ENCODE measurements at places on chromosomes 4 and X. TPM values are rescaled to one million over a fixed set of nuclear protein-coding genes. Genes with fewer than 3 reads are reported as not detected.
A peak's percentile ranks its signal among the peaks of the same experiment; 100 is the strongest.

GSPT2 gene
- 4.8 TPM for total RNA-seq

DMRTC1 gene
- total RNA-seq = not detected

PLS3 gene
- 285 TPM for total RNA-seq

DDIT4L gene
- total RNA-seq = 2.6 TPM

VCX3A gene
- total RNA-seq = not detected

EMCN gene
- not detected for total RNA-seq

FABP2 gene
- not detected for total RNA-seq

- no peaks in the 10 kb centered on the region for H3K4me1 ChIP-seq
- no peaks in the 10 kb centered on the region for H3K36me3 ChIP-seq
- H3K4me3 ChIP-seq = no peak overlapping the region
- H3K27me3 ChIP-seq = no peaks in the 10 kb centered on the region
- H3K27ac ChIP-seq = no peak overlapping the region
- no peak for DNase-seq
These were observed 35.3 kb downstream of the LGI2 start for GRCh38 chr4:24995346-24995919.

DNA sequence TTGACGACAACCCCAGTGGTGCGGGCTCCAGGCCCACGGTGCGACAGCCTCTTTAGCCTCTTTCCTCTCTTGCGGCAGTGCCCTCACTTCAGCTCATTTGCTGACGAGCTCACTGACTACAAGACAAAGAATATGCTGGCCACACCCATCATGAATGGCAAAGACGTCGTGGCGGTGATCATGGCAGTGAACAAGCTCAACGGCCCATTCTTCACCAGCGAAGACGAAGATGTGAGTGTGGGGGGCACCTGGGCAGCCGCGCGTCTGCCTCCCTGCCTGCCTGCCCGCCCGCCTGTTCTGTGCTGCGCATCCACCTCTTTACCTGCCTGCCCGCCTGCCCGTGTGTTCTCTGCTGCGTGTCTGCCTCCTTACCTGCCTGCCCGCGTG, 9.2 kb downstream of the PDE6B start:
- no peak overlapping the region for H3K4me3 ChIP-seq
- no peaks in the 10 kb centered on the region for H3K36me3 ChIP-seq
- H3K27me3 ChIP-seq = no peaks in the 10 kb centered on the region
- no peaks in the 10 kb centered on the region for H3K4me1 ChIP-seq
- no peak overlapping the region for H3K27ac ChIP-seq
- no peak for DNase-seq

GRCh38 chrX:33183361-33183760, 28.0 kb downstream of the DMD start:
- peaks cover 6% of the 10 kb centered on the region for H3K4me1 ChIP-seq
- no peaks in the 10 kb centered on the region for H3K27me3 ChIP-seq
- no peak overlapping the region for H3K27ac ChIP-seq
- no peak overlapping the region for H3K4me3 ChIP-seq

DNA sequence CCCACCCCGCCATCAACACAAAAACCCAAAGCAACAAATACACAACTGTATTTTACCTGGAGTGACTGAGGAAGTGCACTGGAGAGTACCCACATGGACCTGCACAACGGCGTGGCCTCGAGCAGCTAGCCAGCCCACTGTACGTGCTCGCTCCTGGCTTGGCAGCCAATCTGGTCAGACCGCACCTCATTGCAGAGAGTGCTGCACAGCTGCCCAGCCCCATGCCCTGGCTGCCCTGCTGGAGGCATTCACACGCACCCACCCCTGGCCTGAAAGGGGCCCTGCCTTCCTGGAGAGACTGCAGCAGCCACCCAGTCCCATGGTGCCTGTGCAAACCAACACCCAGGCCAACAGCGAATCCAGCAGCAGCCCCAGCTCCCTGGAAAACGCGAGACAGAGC, 116.3 kb downstream of the GALNTL6 start:
- H3K4me1 ChIP-seq = no peaks in the 10 kb centered on the region
- H3K27me3 ChIP-seq = no peaks in the 10 kb centered on the region
- no peak overlapping the region for H3K4me3 ChIP-seq

DNA sequence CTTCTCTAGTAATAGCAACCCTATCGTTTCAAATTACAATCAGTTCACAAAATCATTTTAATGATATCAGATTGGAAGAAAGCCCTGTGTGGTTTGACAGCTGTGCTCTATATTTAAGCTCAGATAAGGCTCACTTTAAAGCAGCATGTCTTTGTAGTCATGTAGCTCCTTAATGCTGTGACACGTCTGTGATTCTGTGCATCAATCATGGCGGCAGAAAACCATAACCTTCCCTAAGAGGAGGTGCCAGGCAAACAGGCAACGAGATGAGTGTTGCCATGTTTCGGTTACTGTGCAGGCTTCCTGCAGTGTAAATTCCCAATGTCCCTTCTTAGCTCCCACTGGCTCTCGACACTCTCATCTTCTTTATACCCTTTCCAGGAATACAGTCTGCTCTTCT, 212.7 kb downstream of the GRID2 start:
- no peaks in the 10 kb centered on the region for H3K36me3 ChIP-seq
- H3K27me3 ChIP-seq = no peaks in the 10 kb centered on the region
- no peak for DNase-seq
- no peak overlapping the region for H3K27ac ChIP-seq

DNA sequence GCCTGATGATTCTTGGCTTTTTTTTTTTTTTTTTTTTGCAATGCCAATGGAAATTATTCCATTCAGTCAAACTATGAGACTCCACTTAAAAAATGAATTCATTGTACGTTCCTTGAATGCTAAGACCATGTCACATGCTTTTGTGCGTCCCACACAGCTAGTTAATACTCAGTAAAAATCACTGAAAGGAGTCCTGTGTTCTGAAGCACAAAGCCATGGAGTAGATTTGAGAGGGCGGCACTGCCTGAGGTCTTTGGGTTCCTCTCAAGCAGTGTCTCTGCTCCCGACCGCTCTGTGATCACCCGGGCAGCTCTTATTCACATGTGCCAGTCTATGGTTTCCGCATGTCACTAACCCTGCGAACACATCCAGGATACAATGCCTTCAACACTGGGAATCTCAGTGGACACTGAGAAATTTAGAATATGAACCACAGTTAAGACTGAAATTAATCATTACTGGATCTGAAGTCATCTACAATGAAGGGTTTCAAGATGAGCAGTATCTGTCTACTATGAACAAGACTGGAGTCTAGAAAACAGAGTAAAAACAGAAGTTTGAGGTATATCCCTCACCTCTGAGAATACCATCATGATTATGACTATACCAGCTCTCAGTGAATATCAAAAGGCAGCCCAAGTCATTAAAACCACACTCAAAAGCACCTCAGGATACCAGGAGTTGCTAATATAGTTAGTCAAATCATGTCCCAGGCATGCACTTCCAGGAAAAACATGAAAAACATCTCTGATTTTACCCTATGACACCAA, 193.0 kb downstream of the MGST2 start:
- H3K36me3 ChIP-seq = no peaks in the 10 kb centered on the region
- no peaks in the 10 kb centered on the region for H3K27me3 ChIP-seq
- no peak overlapping the region for H3K4me3 ChIP-seq

DNA sequence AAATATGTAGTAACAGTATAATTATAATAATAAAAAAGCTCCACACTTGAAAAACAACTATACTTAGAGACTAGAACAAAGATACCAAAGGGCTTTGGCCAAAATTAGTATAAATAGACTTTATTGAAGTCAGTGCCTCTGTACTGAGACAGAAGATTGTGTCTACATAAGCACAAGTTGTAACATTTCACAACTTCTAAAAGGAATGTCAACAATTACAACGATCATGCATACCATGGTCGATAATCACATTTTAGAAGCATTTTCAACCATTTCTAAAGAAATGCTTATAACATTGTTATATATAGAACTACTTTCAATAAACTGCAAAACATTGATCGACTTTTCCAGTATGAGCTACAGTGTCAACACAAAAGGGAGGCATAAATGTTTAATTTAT, 57.0 kb downstream of the DHX15 start:
- no peak overlapping the region for H3K4me3 ChIP-seq
- H3K4me1 ChIP-seq = no peaks in the 10 kb centered on the region
- DNase-seq = no peak
- H3K27ac ChIP-seq = no peak overlapping the region

DNA sequence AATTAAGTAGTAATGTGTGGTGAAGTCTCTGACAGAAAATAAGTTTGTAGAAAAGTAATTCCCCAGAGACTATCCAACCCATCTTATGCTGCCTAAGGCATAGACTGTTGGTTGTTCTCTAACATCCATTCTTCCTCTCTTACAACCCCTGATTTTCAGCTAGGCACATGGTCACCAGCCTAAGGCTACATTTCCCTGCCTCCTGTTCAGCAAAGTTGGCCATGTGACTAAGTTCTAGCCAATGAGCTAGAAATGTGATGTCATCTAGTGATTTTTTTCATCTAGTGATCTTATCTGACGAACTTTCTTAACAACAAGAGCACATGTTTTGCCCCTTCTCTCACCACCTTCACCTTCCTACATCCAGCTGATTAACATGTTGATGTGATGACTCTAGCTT, 102.3 kb upstream of the S100G start:
- no peak for DNase-seq
- no peak overlapping the region for H3K4me3 ChIP-seq
- H3K27me3 ChIP-seq = no peaks in the 10 kb centered on the region

DNA sequence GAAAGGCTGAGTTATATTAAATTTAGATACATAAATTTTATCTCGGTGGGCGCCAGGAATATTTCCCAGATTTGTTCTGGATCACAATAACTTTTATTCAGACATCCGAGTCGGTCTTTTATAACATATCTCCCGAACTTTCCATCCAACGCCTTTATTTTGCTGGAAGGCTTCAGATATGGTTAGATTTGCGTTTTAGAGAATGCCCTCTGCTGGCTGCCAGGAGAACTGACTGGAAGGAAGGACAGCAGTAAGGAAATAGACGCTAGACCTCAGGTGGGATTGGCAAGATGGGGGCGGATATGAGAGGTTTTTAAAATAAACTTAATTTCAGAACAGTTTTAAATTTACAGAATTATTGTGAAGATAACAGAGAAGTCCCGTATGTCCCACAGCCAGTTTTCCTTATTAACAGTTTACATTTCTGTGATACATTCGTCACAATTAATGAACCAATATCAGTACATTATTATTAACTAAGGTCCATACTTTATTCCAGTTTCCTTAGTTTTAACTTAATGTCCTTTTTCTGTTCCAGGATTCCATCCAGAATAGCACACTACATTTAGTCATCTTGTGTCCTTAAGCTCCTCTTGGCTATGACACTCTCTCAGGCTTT, 4.6 kb upstream of the KANTR start:
- no peak for DNase-seq
- H3K4me3 ChIP-seq = no peak overlapping the region
- H3K36me3 ChIP-seq = 0 out of 2 replicates have a peak, but pooled peaks cover 4% of the 10 kb centered on the region

DNA sequence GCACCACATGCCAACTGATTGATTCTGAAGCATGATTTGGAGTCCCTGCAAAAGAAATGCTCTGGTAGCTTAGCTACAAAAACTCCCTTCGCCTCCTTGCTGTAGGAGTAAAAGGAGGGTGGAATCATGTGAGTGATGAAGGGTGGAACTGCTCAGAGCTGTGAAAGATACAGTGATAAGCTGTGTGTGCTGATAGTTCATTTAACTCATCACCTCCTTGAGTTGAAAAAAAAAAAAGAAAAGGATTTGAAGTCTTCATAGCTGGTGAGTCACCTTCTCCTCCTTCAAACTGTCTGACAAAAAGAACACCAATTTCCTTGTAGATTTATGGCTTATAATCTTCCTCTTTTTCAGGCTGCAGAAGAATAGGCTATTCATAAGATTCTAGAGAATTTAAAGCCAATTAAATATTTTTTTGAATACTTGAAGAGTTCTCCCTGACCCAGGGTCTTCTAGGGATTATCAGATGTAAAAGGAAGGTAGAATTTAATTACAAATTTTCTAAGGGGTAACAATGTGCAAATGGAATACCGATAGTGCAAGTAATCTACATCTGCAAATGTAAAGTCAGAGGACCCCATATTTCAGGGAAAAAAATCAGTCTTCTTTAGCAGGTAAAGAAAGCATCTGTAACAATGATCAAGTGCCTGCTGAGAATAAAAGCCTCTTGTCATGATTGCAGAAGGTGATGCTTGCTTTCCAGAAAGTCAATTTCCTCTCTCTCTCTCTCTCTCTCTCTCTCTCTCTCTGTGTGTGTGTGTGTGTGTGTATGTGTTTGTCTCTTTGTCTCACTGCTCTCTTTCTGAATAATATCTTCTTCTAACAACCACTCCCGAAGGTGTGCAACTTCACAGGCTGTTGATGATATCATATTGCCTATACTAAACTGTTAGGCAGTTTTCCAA, 208.8 kb upstream of the VEGFC start:
- peak overlapping the region; percentile 42 for H3K27ac ChIP-seq
- no peaks in the 10 kb centered on the region for H3K36me3 ChIP-seq
- H3K27me3 ChIP-seq = no peaks in the 10 kb centered on the region
- DNase-seq = no peak
- peaks cover 27% of the 10 kb centered on the region for H3K4me1 ChIP-seq

Data from SJSA1 (cell line).